ENCODE measurements at places on chromosomes 2 and 18. TPM values are rescaled to one million over a fixed set of nuclear protein-coding genes. Genes with fewer than 3 reads are reported as not detected.

The TACR1 gene
- total RNA-seq = 2.1 TPM

- no peaks in the 10 kb centered on the region for H3K27me3 ChIP-seq
- H3K4me3 ChIP-seq = no peak overlapping the region
- no peaks in the 10 kb centered on the region for H3K36me3 ChIP-seq
- H3K4me1 ChIP-seq = no peaks in the 10 kb centered on the region
- DNase-seq = no peak
- no peak overlapping the region for H3K27ac ChIP-seq
Measured at GRCh38 chr2:69945441-69945840, 16.0 kb downstream of the ASPRV1 start.

DNA sequence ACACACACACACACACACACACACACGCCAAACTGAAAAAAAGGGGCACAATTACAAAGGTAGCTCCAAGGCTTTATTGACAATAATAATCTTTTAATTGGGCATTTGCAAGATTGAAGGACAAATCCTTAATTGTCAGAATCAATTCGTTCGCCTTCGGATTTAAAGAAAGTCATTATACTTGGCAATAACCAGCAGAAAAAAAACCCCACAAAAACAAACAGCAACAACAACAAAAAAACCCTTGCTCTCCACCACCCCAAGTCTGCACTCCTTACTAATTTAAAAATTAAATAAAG, 1.8 kb upstream of the HOXD8 start:
- H3K36me3 ChIP-seq = no peaks in the 10 kb centered on the region
- peaks cover 51% of the 10 kb centered on the region for H3K27me3 ChIP-seq
- H3K4me1 ChIP-seq = no peaks in the 10 kb centered on the region
- DNase-seq = no peak

- peaks cover 13% of the 10 kb centered on the region for H3K36me3 ChIP-seq
- no peaks in the 10 kb centered on the region for H3K27me3 ChIP-seq
- H3K4me3 ChIP-seq = no peak overlapping the region
- no peak overlapping the region for H3K27ac ChIP-seq
- no peaks in the 10 kb centered on the region for H3K4me1 ChIP-seq
Measured at GRCh38 chr18:730692-731091, 18.3 kb upstream of the ENOSF1 start.

GRCh38 chr2:218005486-218005885, 2.7 kb upstream of the TNS1 start:
- peaks cover 34% of the 10 kb centered on the region for H3K4me1 ChIP-seq
- H3K27me3 ChIP-seq = peaks cover 4% of the 10 kb centered on the region
- H3K27ac ChIP-seq = no peak overlapping the region
- no peaks in the 10 kb centered on the region for H3K36me3 ChIP-seq
- no peak overlapping the region for H3K4me3 ChIP-seq

GRCh38 chr2:152791979-152792378, 73.6 kb downstream of the ARL6IP6 start:
- DNase-seq = no peak
- H3K27me3 ChIP-seq = no peaks in the 10 kb centered on the region
- H3K4me3 ChIP-seq = no peak overlapping the region
- H3K4me1 ChIP-seq = no peaks in the 10 kb centered on the region

GRCh38 chr2:145715601-145716000, 1195.7 kb upstream of the ZEB2 start:
- H3K4me3 ChIP-seq = no peak overlapping the region
- H3K36me3 ChIP-seq = no peaks in the 10 kb centered on the region
- H3K4me1 ChIP-seq = no peaks in the 10 kb centered on the region
- H3K27me3 ChIP-seq = no peaks in the 10 kb centered on the region
- H3K27ac ChIP-seq = no peak overlapping the region
- DNase-seq = no peak

DNA sequence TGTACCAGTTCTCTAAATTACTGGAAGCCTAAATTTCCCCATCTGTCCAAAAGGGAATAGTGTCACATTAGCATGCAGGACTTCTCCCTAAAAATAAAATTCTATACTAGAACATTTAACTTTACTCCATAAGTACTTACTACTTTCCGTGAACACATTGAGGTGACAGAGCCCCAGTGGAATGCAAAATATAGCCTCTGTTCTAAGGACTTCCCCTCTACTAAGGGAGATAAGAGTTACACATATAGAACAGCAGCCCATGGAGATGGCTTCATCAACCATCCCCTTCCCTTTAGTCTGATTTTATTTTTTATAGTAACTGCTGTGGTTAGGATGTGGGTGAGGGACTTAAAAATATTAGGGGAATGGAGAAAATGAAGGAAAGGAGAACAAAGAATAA, 68.9 kb upstream of the STPG4 start:
- H3K4me1 ChIP-seq = no peaks in the 10 kb centered on the region
- no peaks in the 10 kb centered on the region for H3K36me3 ChIP-seq
- H3K4me3 ChIP-seq = no peak overlapping the region
- H3K27me3 ChIP-seq = no peaks in the 10 kb centered on the region
- H3K27ac ChIP-seq = no peak overlapping the region

The CD302 gene
- total RNA-seq = 48.7 TPM

All from sigmoid colon (tissue), 7 donors.